ENCODE measurements at places on chromosomes 6 and 20.
A peak's percentile ranks its signal among the peaks of the same experiment; 100 is the strongest.

DNA sequence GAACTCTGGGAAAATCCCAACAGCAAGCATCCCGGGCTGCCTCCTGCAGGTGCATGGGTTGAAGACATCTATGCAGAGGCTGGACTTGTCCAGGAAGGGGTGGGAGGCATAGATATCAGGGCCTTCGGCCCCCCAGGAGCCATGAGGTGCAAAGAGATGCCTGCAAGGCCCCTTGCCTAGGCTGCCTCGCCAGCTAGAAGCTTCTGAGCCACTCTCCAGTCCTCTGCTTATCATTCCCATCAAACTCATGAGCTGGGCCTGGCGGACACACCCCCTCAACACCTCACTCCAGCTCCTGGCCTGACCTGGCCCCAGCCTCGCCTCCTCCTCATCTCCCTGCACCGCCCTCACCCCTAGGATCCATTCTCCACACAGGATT is 152.4 kb upstream of the PTPN1 start:
- DNase-seq = no peak

GRCh38 chr6:21909321-21909720 is 315.8 kb downstream of the SOX4 start:
- no peak for DNase-seq

DNA sequence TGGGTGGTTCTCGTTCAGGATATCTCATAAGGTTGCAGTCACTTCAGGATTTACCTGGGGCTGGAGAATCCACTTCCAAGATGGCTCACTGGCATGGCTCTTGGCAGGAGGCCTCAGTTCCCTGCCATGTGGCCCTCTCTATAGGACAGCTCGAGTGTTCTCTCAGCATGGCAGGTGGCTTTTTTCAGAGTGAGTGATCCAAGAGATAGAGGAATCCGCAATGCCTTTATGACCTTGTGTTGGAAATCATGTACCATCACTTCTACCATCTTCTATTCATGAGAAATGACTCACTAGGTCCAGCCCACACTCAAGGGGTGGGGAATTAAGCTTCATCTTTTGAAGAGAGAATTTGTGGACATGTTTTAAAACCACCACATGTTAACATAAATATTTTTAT is 37.8 kb downstream of the PPP1R16B start:
- DNase-seq = no peak

- DNase-seq = no peak
These were observed 145.1 kb downstream of the CDH4 start for GRCh38 chr20:61397146-61397545.

GRCh38 chr20:44098256-44098630 is 88.7 kb downstream of the JPH2 start:
- DNase-seq = no peak

DNA sequence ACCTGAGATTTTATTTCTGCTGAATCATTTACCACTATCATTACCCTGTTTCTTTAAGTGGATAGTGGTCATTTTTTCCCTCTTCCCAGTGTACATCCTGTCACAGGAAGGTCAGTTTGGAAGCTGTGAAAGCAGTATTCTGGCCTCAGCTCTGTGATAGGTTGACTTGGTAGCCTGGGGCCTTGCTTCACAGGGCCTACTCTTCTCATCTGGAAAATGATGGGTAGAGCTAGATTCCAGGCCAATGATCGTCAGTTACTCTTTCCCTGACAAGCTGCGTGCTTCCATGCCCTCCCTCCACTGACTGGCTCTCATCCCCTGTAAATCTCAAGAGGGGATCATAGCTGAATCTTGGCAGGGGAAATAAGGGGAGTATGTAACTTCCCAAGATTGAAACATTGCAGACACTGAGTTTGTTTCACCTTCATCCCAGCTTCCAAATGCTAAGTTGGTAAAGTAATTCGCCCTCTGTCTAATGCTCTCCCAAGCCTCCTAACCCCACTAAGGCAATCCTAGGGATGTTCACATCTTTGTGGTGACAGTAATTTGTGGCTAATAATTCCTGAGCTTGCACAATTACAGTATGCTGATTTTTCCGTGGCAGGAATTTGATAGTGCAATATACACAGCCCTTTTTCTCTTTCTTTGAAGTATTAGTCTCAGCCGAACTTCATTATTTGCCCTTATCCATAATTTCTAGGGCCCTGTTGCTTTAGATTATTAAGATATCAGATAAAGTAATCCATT is 51.2 kb downstream of the VAPB start:
- peak; percentile 7 for DNase-seq

DNA sequence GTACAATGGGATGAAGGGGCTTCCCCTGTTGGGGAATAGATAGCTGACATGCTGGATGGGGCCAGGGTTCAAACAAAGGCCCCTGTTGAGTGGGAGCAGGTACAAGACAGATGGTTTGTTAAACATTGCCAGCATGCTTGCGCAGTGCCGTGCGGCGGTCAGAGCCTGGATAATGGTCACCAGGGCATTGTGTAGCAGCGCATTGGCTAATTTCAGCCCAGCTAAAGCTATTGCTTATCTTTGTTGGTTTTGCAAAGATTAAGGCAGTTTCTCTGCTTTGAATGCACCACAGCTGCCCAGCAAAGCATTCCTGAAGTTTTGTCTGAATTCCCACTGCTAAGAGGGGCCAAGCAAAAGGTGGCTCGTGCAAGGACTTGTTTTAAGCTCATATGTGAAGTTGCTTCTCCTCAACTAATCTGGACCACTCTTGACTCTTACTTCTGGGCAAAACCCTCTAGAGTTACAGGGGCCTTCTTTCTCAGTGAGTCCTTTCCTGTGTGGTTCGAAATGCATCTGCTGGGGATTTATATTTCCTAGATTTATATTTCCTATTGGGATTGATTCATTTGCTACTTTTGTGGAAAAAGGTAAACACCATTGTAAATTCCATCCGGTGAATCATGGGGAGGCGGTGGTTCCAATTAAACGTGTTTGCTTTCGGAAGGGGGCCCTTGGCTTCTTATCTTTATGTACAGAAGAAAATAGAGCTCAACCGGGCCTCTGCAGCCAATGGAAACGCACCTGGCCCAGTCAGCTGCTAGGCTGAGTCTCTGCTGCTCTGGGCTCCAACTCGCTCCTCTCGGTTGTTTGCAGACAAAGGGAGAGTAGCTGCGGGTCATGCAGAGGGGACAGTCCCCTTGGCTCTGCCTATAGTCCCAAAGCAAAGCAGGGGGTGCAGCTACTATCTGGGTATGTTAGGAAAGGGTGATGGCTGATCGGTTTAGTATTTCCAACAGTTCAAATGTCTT is 72.1 kb downstream of the FOXA2 start:
- peak; percentile 28 for DNase-seq

GRCh38 chr6:89321131-89321970 is 6.3 kb upstream of the GABRR2 start:
- DNase-seq = no peak

- DNase-seq = no peak
These were observed 33.0 kb upstream of the RIPOR2 start for GRCh38 chr6:24968783-24969182.

DNA sequence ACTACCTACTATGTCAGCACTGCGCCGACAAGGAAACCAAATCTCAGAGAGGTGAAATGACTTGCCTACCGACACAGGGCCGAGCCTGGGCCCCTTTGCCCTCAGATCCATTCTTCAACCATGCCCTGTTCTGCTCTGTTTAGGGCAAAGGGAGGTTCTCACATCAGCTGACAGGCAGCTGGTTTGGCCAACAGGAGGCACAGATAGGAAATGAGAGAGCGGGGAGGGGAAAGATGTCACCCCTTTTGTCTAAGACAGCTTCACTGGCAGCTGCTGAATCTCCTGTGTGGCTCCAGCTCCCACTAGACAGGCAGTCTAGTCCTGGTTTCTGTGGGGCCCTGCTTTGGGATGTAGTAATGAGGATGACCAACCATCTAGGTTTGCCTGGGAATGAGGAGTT is 158.7 kb downstream of the TMEM200A start:
- no peak for DNase-seq

GRCh38 chr20:879626-880025 is 36.5 kb downstream of the ANGPT4 start:
- DNase-seq = no peak

DNA sequence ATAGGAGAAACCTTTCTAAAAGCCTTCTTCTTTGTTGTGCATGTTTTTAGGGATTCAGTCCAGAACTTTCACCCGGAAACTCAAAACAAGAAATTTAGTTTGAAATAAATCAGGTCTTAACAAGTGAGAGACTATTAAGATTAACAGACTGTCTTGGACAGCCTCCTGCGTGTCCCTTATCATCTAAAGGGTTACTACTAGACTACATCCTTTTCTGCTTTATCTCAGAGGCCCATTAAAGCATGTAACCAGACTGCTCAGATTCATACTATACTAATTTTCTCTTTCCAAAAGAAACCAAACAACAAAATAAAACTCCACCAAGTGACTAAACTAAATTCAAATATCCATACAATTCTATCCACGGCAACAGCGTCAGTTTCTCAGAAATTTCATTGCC is 173.8 kb downstream of the GMPR start:
- DNase-seq = no peak

DNA sequence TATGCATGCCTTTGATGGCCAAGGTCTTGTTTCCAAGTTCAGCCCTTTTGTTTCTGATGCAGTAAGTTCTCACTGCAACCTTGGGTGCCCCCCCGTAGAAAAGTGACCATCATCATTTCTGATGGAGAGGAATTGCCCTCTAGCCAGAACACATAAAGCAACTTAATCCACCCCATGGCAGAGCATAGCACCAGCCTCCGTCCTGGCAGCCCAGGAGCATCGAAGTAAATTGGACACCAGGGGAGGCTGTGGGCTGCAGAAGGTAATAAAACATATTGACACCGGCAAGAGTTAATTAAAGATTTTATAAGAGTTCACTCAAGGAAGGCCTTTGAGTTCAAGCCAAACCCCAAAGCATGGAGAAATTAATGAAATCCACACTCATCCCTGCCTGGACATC is 39.2 kb upstream of the CST7 start:
- no peak for DNase-seq

DNA sequence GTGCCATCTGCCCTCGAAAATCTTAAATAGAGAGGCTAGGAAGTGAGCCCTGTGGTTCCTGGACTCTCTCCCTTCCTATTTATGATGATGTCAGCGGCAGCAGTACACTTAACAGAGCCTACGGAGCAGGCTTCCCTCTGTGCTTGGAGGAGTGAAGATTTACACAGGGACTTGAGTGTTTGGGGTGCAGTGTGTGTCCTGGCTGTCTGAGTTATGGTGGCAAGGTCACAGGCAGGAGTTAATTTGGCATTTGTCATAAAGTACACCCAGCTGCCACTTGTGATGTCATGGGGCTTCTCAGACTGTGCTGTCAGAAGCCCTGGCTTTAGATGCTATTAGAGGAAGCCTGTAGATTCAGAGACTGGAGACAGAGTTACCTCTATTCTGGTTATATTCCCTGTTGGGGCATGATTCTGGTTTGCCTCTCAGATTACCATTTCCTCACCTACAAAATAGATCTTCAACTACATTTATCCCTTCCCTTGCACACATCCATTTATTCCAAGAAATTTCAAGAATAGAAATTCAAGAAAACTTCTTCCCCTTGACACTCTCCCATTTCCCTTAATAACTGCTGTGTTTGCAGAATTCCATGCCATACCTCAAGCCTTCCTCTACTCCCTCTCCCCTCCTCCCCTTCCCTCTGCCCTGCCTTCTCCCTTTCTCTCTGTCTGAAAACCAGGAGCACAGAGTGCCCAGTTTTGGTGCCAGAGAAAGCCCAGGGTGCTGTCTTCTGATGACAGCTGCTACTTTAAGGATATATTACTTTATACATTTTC is 72.1 kb downstream of the SLC24A3 start:
- no peak for DNase-seq

- DNase-seq = no peak
These were observed 43.7 kb upstream of the CEP162 start for GRCh38 chr6:84271061-84271716.

DNA sequence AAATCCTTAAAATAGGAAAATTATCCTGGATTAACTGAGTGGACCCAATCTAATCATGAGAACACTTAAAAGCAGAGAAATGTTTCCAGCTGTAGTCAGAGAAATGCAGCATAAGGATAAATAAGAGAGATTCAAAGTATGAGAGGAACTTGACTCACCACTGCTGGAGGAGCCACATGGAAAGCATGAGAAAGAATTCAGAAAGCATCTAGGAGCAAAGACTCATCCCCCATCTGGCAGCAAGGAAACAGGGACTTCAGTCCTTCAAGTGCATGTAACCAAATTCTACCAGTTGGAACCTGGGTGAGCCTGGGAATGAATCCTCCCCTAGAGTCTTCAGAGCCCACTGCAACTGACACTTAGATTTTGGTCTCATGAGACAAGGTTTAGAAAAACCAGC is 33.7 kb downstream of the RNF146 start:
- DNase-seq = peak; percentile 4

GRCh38 chr6:29651413-29652197 is 5.3 kb upstream of the MOG start:
- DNase-seq = peak; percentile 37

DNA sequence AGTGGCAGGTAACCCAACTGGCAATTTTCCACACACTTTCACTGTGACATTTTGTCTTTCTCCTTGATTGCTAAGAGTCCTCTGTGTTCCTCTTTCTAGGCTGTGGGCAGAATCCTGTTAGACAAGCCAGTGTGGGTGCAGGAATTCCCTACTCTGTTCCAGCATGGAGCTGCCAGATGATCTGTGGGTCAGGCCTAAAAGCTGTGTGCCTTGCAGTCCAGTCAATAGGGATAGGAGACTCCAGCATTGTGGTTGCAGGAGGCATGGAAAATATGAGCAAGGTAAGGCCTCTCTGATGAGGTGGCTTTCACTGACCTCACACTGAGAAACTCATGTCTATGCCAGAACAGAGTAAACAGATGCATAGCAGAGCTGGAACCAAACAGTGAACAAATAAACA is 5.1 kb downstream of the ACAT2 start:
- DNase-seq = no peak

GRCh38 chr20:60206259-60206658 is 248.0 kb downstream of the CDH26 start:
- peak; percentile 8 for DNase-seq

- DNase-seq = peak; percentile 47
These were observed 70.5 kb upstream of the FAM184A start for GRCh38 chr6:119148825-119149525.

GRCh38 chr20:3316136-3316535 is 77.1 kb upstream of the SLC4A11 start:
- no peak for DNase-seq

DNA sequence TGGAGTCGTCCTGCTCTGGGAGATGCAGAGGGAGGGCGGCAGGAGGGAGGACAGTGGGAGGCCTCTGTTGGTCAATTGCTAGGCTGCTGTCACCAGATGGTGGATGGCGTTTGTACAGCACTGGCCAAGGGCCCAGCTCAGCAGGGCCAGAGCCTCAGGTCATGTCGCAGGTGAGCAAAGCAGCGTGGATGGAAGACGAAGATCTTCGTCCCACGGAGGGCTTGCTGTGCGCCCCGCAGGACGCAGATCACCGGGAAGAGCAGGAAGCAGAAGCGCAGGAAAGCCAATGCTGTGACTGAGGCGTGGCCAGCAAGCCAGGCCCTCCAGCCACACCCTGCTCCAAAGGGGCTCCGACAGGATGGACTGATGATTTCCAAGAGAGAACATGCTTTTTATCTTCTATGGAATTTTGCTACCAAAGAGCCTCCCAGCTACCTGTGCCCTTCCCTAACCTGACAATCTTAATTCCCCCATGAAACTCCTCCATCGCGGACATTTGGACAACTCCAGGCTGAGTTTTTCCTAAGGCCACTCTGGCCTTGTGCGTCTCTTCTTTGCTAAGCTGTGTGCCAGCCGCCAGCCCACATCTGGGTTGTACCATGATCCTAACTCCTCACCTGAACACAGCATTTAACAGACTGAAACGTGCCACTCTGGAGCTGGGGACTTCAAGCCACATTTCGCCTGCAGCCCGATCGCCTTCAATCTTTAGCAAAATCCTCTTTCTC is 3.5 kb upstream of the SLCO4A1 start:
- no peak for DNase-seq
